OCI-LY7 (cell line): ENCODE measurements at places on chromosomes 2 and 18.
A peak's percentile ranks its signal among the peaks of the same experiment; 100 is the strongest.

GRCh38 chr18:7254163-7254562 lies 23.3 kb downstream of the LRRC30 start:
- no peak for DNase-seq

DNA sequence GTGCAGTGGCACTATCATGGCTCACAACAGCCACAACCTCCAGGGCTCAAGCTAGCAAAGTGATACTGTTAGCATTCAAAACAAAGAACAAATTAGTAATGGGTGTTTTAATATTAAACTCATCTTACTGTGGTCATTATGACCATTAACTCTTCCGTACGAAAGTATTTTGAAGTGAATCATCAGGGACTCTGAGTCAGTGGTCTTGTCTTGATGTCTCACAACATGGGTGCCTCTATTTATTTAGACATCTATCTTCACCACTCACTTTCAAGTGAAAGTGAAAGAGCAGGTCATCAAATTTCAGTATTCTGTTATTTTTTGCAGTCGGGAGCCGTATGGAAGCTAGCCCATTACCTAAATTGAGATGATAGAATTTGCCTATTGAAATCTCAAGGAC lies 1118.2 kb downstream of the DPP10 start:
- DNase-seq: no peak

GRCh38 chr2:3703236-3703756 lies at the start of gene DCDC2C:
DCDC2C (plus strand) TSS chr2:3703575; CDS start chr2:3703752, 177 bp downstream.
- DNase-seq: no peak

DNA sequence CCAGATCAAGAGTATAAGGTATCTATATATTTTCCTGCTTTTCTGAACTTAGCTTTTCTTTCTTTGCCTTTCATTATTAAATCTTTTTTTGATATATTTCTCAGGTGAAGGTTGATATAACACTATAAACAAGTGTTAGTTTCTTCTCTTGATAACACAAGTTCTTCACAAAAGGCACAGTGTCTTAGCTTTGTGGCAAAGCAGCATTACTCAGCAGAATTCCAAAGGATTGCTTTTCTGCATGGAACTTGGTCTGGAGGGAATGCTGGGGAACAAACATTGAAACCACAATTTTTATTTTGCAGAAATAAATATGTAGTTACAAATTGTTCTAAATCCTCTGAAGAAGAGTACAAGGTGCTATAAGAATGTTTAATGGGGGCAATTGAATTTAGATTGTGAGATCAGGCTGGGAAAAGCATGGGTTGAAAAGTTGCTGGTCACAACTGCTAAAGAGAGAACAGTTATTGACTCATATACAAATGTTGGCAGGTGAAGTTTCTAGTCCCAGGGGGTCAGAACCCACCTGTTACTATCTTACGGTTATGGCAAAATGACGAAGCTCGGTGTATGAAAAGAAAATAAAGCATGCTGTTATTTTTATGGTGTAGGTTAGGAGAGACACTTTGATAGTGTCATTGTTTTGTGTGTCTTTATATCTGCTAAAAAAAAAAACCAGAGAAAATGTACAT lies 68.2 kb downstream of the UBR3 start:
- DNase-seq: no peak

- DNase-seq: no peak
These were observed 57.7 kb downstream of the METTL4 start for GRCh38 chr18:2513616-2514015.

- peak; percentile 81 for DNase-seq
These were observed 32.7 kb downstream of the LPIN1 start for GRCh38 chr2:11778923-11779757.

GRCh38 chr2:174908284-174908683 lies 96.9 kb downstream of the CHN1 start:
- no peak for DNase-seq

GRCh38 chr2:217928324-217929181 lies 74.2 kb downstream of the TNS1 start:
- no peak for DNase-seq

GRCh38 chr2:154437104-154437503 lies 261.4 kb upstream of the KCNJ3 start:
- no peak for DNase-seq

GRCh38 chr2:64623242-64623850 lies 30.4 kb downstream of the SERTAD2 start:
- no peak for DNase-seq

DNA sequence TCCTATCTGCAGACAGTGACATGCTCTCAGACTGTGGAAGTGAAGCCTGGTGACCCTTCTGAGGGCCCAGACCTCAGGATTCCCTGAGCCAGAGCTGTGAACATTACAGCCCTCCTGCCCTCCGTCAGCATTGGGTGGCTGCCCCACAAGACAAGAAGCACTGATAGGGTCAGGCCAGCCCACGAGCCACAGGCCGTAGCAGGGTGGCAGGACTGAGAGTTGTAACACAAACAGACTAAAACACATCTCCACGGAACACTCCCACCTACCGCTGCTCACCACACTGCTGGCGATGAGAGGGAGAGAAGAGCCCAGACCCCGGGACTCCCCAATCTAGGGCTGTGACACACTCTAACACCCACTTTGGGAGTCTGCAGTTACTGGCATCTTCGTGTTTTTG lies 264.8 kb upstream of the FSIP2 start:
- no peak for DNase-seq

DNA sequence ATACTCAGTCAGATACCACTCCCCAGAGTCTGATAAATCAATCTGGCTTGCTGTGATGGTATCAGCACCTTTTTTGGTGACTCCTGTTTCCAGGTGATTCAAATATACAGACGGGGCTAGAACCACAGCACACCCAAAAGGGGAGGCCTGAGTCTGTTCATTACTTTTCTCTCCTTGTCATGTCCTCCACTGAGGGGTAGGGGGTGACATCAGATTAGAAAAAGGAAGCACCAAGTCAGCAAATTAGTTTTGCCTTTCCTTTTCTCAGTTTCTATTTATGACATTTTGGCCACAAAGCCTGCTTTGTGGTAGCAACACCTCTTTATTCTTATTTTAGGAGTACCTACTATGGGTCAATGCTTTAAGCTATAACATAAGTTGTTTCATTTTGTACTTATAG lies 127.4 kb downstream of the CCDC102B start:
- DNase-seq: no peak

DNA sequence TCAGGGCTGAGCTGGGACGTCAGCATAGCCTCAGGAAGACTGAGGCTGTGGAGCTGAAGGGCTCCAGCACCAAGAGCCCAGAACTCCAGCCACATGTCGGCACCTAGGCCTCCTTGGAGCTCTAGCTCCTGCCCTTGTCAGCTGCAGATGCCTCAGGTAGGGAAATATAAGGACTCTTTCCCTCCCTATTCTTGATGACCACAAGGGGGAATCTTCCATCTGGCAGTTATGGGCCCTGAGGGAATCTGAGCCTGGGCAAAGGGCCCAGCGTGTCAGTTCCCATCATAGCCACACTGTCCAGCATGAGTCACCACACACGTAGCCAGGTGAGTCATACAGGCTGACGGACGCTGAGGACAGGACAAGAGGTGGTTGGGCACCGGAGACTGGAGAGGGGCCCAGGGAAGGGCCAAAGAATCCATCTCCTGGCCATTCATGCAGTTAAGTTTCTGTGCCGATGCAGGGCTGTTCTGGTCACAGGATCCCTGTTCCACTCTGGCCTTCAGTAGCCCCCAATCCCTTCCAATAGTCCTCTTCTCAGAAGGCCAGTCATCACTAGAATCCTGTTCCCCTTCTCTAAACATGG lies 1.8 kb downstream of the MPV17 start:
- no peak for DNase-seq

DNA sequence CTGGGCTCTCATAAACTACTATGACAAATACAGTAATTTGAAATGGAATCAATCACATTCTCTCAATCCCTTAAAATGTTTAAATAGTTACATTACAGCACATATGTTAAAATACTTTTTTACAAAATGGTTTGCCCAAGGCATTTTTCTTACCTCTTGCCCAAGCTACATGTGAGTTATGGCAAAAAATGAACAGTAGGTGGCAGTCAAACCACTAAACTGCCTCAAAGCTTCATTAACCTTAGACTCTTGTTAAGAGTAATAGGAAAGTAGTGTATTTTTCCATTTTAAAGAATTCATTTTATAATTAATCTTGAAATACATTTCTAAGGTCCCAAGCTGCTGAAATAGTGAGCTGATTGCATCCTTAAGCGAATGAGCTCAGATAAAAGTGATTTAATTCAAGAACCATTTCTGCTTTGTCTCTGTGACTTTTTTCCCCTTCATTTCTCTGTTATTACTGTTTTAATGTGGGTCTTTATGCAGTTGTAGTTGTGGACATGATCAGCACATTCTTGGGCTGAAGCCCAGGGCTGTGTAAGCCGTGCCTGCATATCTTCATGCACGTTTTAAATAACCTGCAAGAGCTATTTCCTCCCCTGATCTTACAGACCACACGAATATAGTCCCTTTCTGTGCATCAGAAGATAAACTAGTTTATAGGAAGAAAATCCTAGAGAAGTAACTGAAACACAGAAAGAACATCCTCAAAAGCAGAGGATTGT lies 311.8 kb downstream of the LNPK start:
- peak; percentile 52 for DNase-seq

DNA sequence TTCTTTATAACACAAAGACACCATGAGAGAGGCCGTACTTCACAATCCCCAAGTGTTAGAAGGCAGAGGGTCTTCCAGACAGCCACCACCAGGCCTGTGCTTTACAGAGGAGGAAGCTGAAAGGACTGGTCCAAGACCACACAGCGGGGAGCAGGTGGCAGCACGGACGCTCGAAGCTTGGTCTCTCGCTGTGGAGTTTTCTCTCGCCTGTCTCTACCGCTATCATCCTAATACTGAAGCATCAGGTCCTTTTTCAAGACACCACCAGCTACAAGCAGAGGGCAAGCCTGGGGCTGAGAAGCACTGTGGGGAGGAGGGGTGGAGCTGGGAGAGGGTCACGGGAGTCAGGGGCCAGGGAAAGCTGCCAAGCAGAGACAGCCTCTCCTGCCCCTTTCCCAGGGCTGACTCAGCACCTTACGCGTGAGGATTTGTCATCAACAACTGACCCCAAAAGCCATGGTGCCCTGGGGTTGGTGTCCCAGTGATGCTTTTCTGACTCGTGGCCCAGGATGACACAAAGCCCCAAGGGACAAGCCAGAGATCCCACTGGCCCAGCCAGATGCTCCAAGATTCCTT lies 31.9 kb upstream of the FOSL2 start:
- no peak for DNase-seq

DNA sequence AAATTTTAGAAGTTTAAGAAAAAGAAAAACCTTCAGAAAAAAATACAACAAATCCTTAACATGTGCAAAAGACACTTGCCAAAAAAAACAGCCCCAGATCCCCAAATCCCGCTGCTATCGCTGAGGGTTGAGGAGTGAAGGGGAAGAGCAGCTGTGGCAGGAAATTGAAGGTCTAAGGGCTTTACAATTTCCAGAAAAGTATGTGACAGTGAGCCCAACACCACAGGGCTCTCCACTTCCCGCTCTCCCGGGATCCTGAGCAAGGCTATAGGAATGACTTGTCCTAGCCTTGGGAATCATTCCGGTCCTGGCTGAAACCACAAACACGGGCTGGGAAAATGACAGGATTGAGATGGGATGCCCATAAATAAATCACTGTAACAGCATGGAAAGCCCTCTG lies 191.4 kb downstream of the TMEM163 start:
- DNase-seq: no peak

GRCh38 chr18:2855560-2856350 lies 8.9 kb downstream of the EMILIN2 start:
- no peak for DNase-seq

DNA sequence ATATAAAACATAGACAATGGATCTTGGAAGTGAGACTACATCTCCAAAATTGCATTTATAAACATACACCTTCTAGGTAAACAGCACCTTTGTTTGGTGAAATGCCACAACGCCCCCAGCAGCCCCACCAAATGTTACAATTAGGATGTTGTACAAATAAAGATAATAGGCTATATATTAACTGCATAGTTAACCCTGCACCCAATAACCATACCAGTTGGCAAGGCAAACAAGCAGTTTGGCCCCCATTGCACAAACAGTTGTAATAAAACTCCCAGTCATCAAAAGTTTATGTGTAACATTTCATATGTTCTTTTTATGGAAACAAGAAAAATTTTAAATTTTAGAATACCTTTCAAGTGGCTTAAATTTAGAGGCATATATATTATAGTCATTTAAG lies 67.3 kb downstream of the PRPF40A start:
- no peak for DNase-seq

DNA sequence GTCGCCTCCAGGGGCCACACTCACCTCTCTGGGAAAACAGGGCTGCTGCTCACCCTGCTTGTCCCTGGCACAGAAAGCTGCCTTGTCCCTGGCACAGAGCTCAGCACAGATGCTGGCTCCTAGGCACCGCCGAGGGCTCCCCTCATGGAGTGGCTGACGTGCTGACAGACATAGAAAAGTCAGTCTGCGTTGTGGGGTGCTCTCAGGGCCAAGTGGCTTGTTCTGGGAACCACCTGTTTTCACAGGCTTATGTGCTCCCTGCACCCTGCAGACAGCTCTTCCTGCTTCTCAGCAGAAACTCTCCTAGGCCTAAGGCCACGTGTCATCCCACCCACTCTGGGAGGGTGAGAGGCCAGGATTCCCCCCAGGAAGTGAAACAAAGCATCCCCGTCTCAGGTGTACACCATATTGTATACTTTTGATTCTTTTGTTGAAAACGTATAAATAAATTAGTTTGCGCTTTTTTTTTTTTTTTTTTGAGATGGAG lies 84.7 kb upstream of the TMEM200C start:
- DNase-seq: no peak

DNA sequence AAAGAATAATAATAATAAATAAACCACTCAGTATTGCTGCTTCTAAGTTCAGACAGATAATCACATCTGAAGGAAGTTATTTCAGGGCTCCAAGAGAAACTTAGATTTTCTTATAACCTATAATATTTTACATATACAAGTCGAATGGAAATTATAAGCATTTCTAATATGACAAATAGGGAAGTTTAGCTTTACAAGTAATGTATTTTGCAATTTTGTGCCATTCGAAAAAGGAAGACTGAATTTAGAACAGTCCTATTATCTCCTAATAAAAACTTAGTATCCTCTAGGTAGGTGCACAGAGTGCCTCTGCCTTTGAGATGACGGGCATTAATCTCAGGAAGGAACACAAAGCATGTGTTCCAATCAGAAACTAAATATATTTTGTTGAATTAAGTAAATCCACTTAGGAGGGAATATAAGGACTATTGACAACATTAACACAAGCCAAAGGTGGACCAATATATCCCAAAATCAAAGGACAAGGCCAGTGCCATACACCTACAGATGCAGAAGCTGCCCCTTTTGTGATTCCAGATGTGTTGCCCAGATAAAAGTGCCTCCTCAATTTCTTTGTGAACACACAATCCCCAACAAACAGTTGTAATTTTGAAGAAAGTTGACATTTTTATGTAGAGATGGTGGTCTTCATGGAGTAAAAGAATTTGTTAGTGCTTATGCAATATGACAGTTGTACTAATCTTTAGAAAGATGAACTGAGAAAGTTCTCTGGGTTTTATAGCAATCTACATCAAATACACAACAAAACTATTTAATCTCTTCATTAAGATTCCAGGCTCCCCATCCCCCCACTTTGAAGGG lies 36.6 kb downstream of the PTCD3 start:
- DNase-seq: no peak

GRCh38 chr2:7835151-7835550 lies 846.7 kb upstream of the ID2 start:
- peak; percentile 58 for DNase-seq
